ENCODE measurements at places on chromosomes 7 and 10.

DNA sequence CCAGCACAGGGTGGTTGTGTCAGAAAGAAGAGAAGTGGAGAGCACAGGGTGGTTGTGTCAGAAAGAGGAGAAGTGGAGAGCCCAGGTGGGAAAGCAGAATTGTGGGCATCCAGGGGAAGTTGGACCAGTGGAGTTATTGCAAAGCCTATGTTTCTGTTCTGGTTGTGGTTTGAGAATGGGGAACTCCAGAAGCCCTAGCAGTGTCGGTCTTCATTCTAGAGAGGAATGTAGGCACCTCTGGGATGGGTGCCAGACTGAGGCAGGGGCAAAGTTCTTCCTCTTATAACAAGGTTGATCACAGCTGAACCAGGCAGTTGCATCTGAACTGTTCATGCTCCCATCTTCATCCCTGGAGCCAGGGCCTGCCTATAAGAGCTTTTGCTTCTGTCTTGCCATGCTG, 954 bp downstream of the FSCN3 start:
- no peak for DNase-seq

- DNase-seq: no peak
Measured at GRCh38 chr7:155258226-155258560, 39.5 kb upstream of the INSIG1 start.

DNA sequence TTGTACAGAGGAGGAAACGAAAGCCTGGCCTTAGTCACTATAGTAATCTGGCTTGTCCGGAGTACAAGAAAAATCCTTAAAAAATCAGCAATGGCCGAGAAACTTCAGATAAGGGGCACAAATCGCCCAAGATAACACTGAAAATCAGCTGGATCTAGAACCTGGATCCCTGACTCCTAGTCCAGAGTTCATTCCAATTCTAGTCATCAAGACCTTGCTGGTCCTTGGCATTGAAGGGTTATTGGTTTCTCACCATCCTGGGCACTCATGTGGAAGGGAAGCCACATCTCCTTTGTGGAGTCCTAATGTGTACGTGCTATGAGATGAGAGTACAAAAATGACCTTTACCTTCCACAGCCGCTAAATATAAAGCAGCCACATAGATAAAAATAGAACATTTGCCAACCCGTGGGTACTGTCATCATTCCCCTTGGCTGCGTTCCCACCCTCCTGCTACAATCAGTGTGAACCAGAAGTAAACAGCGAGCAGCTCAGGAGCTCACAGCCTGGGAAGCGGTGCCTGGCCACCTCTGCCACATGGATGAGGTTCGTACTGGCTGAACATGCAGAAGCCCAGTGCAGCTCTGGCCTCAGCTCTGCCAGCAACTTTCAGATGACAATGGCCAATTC, 116.0 kb upstream of the PDLIM1 start:
- DNase-seq: no peak

GRCh38 chr10:19730167-19730906, 85.9 kb upstream of the PLXDC2 start:
- no peak for DNase-seq
